ENCODE measurements at places on chromosomes 4 and X.

DNA sequence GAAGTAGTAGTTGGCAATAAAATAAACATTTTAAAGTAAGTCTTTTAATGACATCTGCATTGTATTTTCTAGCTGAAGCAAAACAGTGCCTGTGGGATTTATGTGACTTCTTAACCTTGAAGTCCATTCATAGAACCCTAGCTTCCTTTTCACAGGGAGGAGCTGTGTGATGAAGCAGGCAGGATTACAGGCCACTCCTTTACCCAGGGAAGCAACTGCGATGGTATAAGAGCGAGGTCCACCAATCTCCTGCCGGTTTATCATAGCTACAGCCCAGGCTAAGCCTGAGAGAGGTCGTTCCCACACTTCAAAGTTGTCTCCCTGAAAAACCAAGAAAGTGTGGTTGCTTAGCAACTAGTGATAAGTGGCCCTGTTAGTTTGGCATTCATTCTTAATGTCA, 7.0 kb downstream of the RPL36A start:
- no peak for DNase-seq

DNA sequence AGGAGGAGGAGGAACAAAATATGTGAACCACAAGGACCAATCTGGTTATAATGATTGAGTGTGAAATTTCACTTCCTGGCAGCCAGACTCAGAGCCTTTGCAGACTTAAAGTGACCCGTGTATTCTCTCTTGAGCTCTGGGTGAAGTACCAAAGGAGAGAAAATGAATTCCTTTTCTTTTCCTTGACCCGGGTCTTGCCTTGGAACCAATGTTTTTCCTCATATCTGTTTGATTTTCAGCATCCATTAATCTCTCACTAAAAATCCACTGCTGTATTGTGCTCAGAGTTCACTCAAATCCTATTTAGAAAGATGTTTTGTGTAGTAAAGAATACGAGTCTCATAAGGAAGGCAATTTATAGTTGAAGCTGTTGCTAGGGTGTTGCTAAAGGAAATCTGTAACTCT, 78.3 kb upstream of the C1QTNF7 start:
- no peak for DNase-seq

DNA sequence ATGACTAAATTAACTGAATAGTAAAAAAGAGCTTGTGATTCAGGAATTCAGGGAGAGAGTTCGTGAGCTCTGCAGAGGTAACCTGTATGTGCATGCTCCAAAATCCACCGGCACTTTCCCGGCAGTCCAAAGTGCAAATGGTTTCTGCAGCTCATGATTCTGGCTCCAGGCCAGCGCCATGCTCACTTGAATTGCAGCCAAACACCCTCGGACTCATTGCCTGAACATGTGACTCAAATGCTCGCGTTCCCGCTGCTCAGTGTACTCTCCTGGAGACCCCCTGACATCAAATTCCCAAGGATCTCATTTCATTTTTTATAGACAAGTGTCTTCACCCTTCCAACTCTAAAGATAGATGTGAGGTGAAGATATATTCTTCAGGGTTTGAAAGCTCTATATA, 44.1 kb upstream of the SH3RF1 start:
- DNase-seq: no peak

DNA sequence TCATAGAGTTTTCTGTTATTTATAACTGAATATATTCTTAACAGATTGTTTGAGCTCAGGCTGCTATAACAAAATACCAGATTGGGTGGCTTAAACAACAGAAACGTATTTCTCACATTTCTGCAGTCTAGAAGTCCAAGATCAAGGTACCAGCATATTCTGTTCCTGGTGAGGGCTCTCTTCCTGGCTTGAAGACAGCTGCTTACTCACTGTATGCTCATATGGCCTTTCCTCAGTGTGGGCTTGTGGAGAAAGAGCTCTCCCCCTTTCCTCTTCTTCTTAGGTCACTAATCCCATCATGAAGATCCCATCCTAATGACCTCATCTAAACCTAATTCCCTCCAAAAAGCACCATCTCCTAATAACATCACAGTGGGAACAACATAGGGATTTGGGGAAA, 117.8 kb downstream of the RASGEF1B start:
- DNase-seq: no peak

- DNase-seq: no peak
Measured at GRCh38 chr4:35520059-35520458, 724.3 kb downstream of the ARAP2 start.

- no peak for DNase-seq
Measured at GRCh38 chr4:57926311-57926710, 816.1 kb upstream of the IGFBP7 start.

All from iPS-NIHi11 (cell line).